A172 (cell line): ENCODE measurements at places on chromosomes 4 and X. TPM values are rescaled to one million over a fixed set of nuclear protein-coding genes. Genes with fewer than 3 reads are reported as not detected.

Gene FAM53A
- total RNA-seq, result 4.1 and 6.0 TPM in 2 replicates

Gene HMX1
- not detected in 2 replicates for total RNA-seq

Gene SASH3
- not detected in 2 replicates for total RNA-seq

Gene SPP1
- total RNA-seq, result 75.5 and 130 TPM in 2 replicates

Gene DMD
- 17.6 and 29.7 TPM in 2 replicates for total RNA-seq

Gene GPM6B
- not detected in 2 replicates for total RNA-seq

Gene SFRP2
- total RNA-seq, result not detected in 2 replicates

Gene ACTRT1
- not detected in 2 replicates for total RNA-seq
